Stimulated activated CD4-positive, alpha-beta T cell treated with anti-CD3 and anti-CD28 coated beads, Interleukin-2, amount 100 ng/mL, for 48 hours (primary cell): ENCODE measurements at places on chromosomes 2 and 18.

- DNase-seq, result no peak
These were observed 7.0 kb downstream of the CTIF start for GRCh38 chr18:48545757-48546321.

DNA sequence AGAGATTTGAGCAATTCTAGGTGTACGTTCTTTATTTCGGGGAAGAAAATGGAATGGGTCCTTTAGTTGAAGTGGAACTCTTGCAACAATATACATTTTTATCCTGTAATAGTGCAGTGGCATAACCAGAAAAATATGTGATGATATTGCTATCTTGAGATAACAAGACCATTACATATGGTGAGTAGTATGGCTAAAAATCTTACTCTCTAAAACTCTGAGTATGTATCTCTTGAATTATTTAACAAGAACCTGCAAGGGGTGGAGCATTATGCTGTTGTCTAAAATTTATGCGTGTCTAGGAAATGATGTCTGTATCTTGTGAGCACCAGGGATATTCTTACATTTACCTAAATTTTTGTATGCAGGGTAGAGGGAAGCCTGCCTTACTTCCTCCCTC, 68.4 kb upstream of the SLC4A10 start:
- DNase-seq, result no peak

GRCh38 chr18:45049578-45050319, 369.1 kb downstream of the SETBP1 start:
- DNase-seq, result no peak

- no peak for DNase-seq
These were observed 207.4 kb downstream of the NCKAP5 start for GRCh38 chr2:133360882-133361281.

- no peak for DNase-seq
These were observed 301.9 kb downstream of the ZNF407 start for GRCh38 chr18:74899554-74899953.

DNA sequence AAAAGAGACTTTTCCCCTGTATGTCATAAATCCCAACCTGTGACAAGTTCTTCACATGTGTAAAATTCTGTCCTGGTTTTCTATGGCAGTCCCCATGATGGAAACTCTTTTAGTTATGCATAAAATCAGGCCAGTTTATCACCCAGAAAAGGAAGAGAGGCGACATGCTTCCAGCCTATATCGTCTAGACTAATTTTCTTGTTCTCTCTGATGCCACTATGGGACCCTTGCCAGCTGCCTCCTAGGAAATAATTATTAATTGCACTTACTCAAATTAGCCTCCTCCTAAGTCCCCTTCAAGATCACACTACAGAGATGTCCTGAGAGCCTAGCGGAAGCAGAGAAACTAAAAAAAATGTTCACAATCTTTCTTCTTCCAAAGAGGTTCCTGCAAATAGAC, 722.4 kb downstream of the NRXN1 start:
- no peak for DNase-seq

GRCh38 chr2:238563551-238563950, 136.8 kb downstream of the ASB1 start:
- DNase-seq, result no peak

DNA sequence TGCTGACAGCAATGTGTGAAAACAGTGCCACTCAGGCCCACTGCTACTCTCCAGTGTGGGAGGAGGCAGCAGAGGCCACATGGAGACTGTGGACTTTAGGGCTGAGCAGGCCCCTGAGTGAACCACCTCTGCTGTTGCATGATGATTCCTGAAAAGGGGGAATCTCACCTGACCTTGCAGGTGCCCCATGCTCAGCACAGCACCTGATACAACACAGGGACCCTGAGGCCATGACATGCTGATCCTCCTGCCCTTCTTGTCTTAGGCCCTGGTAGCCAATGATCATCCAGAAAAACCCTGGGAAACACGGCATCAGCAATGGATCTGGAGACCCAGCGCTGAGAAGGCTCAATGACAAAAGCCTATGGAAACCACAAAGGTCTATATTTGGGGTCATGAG, 446.8 kb upstream of the MYT1L start:
- DNase-seq, result no peak

- DNase-seq, result no peak
These were observed 7.2 kb downstream of the PCARE start for GRCh38 chr2:29066997-29067605.

GRCh38 chr2:189862751-189863150, 78.5 kb downstream of the PMS1 start:
- no peak for DNase-seq

DNA sequence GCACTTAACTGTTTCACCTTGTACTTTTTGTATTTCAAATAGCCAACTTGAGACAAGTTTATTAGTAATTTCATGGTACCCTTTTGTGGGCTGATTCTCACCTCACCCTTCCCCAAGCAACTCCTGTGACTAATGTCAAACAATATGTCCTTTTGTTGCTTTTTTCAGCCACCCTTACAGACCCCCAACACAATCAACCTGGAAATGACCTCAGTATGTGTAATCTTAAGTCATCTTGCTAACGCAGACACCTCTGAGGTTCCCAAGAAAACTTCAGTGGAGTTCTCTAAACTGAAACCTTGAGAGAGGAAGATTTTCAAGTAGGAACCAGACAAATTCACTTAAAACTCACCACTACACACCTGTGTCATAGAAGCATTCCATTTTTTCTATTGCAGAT, 69.5 kb downstream of the KYNU start:
- no peak for DNase-seq

- no peak for DNase-seq
These were observed 60.9 kb upstream of the KLHL29 start for GRCh38 chr2:23323917-23324680.

DNA sequence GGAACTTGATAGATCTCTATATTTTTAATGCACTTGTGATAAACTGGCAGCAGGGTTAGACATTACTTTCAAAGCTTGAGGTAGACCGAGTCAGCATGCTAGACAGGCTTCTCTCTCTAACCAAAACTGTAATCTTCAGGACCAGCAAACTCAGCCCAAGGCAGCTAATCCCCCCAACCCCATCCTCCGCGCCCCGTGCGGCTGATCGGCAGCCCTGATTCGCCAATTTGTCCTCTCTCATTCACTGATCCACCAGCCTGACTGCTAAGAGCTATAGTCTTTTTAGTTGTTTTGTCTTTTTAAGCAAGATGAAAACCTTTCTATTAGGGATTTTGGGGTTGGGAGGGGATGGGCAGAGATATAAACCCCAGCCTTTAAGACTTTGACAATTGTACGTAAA, 20.7 kb downstream of the ASPRV1 start:
- no peak for DNase-seq

DNA sequence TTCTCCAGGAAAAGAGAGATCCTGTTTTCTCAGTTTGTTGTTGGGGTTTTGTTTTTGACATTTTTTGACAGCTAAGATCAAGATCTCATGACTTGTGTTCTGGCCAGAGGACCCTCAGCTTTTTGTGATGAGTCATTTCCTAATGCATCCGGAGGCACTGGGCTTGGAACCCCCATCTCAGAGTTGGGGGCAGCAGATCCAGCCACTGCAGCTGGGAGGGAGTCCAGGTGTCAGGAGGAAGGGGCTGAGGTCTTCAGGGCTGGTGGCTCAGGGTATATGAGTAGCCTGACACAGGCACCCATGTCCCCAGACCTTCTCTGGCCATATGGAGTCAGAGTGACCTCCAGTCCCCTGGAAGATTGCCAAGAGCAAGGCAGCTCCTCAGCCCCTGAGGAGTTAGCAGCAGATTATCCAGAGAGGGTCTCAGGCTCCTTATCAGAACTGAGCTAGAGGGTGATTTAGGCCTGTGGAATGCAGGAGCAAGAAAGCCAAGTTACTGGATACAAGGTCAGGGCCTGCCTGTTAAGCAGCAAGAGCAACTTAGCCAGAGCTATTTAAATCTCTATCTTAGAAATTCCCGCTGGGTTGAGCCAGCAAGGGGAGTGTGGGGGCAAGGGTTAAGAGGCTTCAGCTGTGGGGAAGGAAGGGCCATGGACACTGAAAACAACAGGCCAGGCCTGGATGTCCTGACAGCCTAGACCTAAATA, 62.4 kb downstream of the TANC1 start:
- DNase-seq, result no peak

DNA sequence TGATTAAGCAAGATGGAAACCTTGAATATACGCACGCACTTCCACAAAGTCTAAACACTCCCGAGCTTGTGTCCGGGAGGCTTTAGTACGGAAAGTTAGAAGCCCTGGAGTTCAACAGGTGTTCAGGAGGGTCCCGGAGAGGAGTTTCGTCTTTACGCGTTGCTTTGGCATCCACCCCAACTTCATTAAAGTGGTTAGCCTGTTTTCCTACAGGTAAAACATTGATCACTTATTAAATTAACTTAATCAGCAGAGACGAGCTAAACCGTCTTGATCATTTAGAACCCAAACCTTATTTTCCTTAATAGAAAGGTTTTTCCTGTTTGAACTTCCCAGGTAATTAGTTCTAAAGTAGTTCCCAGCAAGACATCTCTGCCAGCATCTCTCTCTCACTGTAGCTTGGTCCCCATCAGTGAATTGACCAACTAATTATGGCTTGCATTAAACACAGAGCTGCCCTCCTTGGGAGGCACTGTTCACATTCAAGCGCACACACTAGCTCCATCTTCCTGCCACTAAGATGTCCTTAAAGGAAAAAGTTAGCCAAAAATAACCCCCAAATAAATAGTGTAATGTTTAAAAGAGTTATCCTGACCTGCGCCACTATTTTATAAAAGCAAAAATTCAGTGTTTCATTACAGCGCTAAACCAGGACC, 1.4 kb downstream of the NPAS2 start:
- DNase-seq, result no peak

DNA sequence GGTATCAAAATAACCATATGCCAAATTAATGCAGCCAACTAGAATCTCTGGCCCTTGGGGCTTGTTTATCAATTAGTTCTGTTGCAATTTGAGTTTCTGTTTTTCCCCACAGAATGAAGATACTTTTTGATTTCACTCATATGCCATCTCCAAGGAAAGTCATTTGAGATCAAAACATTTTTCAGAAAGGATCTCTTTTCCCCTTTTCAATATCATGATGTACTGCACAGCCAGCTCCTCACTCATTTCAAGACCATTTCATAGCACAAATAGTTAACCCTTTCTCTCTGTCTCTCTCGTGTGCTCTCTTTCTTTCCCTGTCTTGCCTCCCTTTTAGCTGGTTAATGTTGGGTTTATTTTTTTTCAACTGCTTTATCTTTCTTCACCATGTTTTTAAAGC, 387.3 kb downstream of the STK39 start:
- DNase-seq, result no peak

DNA sequence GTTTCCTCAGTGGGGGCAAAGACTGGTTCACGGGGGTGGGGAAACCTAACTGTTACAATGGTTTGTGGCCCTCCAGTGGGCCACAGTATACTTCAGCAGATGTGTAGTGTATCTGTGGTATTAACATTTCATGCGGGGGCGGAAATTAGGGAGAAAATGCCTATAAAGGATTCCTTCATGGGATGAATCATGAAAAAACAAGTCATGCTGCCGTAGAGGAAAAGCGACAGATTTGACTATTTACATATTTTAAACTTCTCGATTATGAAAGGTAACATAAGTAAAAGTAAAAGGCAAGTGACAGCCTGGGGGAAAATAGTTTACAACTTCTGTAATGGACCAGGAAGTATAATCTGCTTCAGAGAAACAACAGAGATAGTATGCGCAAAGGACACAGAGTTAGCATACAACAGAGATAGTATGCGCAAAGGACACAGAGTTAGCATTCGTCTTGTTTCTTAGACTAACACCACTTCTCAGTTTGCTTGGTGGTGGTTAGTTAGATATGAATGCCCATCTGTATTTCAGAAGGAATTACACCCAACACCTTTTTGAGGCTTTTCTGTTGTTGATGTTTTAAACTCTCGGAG, 41.1 kb downstream of the MRPS9 start:
- DNase-seq, result no peak

- DNase-seq, result no peak
These were observed 69.2 kb downstream of the RNF144A start for GRCh38 chr2:6986301-6986911.

DNA sequence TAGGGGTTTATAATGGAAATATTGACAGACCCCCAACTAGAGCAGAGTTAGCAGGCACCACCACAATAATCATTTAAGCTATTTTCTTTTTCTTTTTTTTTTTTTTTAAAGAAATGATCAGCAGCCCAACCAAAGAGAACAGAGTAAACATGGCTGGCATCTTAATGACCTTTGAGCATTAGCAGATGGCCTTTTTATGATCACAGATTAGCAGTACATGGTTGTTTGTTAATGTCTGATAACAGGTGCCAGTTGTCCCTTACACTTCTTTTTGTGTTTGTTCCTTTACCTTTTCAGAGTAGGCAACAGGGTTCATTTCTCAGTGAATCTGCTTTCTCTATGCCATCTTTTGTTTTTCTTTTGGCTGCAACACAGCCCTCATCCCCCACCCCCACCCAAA, 747.0 kb downstream of the BCL11A start:
- no peak for DNase-seq

DNA sequence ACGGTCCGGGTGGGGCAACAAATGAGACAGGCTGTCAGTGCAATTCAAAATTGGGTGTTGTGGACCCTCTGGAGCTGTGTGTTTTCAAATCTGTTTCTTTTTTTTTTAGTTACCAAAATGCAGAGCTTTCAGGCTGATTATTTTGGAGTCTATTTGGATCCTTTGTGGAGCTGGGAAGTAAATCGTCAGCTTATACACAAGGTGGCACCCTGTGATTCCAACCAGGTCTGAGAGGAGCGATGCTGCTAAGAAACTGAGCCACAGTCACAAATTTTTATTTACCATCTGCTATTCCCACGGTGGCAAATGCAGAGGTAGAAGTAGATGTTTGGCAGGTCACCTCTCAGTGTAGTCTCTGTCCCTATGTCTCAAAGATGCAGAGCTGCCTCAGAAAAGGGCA, 3.8 kb upstream of the EPC2 start:
- no peak for DNase-seq

DNA sequence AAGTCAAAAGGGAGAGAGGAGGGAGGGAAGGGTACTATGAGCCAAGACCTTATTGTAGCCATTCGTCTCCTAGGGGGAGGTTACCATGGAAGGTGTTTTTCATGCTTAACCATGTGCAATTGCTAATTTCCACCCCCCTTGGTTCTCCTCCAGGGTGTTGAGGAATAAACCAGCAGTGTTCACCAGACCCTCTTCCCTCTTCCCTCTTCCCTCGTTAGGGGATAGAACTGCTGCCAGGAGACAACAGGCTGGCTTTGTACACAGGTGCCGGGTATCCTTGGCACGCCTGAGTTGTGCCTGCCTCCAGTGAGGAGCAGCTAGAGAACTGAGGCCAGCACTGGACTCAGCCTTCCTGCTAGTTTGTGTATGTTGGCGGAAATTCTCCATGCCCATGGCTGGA, 41.1 kb upstream of the ARL5A start:
- no peak for DNase-seq

DNA sequence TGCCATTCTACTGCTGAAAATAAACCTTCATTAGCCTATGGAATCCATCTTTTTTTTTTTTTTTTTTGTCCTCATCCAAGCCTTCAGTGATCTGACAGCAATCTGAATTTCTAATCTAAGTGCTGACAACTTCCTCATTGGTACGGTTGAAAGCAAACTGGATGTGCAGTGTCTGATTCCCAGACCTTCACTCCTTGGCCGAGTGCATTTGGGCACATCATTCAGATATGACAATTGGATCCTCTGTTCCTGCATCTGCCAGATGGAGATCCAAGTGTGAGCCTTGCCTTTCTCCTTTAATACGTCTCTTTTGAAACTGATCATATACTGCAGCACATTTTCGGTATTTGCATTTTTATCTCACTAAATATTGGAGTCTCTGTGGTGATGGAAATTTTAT, 713.1 kb downstream of the DCDC2C start:
- DNase-seq, result no peak

- DNase-seq, result no peak
These were observed 124.8 kb downstream of the PXDN start for GRCh38 chr2:1619556-1619955.
